ENCODE measurements at places on chromosomes 12 and 14.

GRCh38 chr14:38248321-38249028 lies 7.4 kb downstream of the CLEC14A start:
- no peak for DNase-seq

DNA sequence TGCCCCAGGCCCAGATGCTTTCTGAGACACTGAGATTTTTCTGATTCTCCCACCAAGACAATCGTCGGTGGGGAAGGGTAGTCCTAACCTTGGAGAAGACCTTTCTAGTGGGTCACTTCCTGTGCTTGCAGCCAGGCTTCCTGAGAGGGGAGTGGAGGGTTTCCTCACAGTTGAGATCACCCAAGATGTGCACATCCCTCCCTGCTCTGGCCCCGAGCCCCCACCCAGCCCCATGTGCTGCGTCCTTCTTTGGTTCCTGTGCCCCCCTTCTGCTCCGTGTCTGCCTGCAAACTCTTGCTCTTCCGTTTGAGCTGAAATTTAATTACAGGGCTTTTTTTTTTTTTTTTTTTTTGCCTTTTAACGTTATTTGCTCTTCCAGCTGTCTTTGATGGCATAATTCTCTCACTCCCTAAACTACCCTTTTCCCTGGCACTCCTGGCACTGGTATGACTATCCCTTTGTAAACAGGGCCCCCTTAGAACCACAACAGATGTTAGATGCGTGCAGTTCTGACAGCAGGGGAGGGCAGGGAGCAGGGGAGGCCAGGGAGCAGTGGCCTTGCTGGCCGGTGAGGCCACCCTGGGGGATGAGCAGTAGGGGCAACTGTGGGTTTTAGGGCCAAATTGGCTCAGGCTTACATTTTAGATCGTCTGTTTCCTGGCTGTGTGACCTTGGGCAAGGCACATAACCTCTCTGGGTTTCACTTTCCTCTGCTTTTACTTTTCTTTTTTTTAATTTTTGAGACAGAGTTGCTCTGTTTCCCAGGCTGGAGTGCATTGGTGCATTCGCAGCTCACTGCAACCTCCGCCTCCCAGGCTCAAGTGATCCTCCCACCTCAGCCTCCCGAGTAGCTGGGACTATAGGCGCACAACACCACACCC lies 144.5 kb downstream of the PHETA1 start:
- DNase-seq, result no peak

GRCh38 chr14:85466678-85467077 lies 63.3 kb upstream of the FLRT2 start:
- no peak for DNase-seq

GRCh38 chr12:6084261-6084968 lies 40.1 kb downstream of the VWF start:
- no peak for DNase-seq

DNA sequence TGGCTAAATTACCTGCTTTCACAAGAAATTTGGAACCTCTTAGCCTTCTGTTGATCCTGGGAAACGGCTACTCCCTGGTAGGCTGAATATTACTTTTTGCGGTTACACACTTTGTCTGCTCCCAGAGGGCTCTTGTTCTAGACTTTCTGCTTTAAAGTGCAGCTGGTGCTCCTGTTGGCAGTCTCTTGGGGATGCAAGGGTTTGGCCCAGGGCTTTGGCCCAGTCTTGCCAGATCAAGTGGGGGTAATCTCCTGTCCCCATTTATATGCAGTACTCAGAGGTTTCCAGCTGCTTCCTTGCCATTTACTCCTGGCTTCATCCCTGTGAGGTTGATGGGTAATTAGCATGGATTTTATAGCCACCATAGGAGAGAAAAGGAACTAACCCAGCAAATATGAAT lies 558.2 kb upstream of the MIS18BP1 start:
- DNase-seq, result no peak

DNA sequence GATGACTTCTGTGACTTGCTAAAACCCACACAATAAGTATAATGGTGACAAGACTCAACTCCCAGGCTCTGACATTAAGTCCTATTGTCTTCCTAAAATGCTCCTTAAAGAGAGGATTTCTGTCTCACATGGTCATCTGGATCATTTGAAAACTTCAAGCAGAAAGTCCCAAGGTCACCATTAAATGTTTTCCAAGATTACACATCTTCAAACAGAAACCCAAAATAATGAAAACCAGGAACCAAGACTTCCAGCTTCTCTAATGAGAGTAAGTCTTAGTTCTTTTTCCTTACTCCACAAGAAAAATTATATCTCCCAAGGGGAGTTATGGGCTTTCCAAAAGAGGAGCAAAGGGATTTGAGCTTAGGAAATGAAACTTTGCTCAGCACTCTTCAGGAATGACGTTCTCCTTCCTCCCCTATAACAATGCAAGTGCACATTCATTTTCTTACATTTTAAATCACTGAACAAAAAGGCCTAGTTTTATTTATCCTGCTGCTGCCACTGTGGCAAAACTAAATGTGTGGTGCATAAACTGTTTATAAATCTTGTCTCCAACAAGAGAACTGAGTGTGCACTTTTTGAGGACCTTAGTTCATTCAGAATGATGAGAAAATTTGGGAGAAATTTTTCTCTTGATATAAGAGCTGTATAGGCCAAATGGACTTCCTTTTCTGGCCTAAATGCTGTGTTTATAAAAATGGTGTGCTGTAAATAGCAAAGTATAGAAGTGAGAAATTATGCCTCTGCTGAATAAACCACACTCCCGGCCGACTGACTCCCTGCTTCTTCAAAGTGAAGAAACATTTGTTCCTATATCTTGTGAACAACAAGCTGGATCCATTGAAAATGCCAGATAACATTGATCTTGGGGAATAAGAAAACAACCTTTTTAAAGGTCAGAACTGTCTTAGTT lies 148.4 kb upstream of the PLEKHG7 start:
- no peak for DNase-seq

GRCh38 chr14:98592611-98593170 lies 679.3 kb downstream of the BCL11B start:
- no peak for DNase-seq

- DNase-seq, result no peak
Observed at GRCh38 chr14:101224356-101225156, 321.0 kb upstream of the RTL1 start.

DNA sequence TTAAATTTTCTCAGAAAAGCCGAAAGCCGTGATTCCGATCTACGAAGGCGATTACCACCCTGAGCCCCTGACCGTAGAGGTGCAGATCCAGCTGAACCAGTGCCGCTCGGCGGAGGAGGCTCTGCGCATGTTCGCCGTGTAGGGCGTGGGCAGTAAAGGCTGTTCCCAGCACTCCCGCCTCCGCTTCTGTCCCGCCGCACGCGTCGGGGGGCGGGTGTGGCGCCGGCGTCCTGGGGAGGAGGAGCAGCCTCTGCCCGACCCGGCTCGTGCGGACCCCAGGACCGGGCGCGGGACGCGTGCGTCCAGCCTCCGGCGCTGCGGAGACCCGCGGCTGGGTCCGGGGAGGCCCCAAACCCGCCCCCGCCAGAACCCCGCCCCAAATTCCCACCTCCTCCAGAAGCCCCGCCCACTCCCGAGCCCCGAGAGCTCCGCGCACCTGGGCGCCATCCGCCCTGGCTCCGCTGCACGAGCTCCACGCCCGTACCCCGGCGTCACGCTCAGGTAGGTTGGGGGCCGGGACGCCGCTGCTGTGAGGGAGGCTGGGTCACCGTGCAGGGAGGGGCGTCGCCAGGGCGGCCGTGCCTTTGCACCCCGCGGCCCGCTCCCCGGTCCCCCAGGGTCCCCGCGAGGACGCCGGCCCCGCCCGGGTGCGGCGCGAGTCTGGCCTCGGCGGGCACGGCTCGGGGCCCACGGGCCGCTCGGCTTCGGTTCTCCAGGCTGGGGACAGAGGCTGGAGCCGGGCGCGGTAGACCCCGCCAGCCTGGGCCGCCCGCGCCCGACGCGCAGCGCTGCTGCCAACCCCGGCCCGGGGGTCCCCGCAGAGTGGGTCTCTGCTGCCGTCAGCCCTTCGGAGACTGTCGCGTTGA lies at the start of gene B3GNT4:
B3GNT4 (plus strand) TSS at position 409 of the 866 bp plus-strand sequence. CDS start 910 bp downstream, outside the sequence.
- DNase-seq, result peak; percentile 48

DNA sequence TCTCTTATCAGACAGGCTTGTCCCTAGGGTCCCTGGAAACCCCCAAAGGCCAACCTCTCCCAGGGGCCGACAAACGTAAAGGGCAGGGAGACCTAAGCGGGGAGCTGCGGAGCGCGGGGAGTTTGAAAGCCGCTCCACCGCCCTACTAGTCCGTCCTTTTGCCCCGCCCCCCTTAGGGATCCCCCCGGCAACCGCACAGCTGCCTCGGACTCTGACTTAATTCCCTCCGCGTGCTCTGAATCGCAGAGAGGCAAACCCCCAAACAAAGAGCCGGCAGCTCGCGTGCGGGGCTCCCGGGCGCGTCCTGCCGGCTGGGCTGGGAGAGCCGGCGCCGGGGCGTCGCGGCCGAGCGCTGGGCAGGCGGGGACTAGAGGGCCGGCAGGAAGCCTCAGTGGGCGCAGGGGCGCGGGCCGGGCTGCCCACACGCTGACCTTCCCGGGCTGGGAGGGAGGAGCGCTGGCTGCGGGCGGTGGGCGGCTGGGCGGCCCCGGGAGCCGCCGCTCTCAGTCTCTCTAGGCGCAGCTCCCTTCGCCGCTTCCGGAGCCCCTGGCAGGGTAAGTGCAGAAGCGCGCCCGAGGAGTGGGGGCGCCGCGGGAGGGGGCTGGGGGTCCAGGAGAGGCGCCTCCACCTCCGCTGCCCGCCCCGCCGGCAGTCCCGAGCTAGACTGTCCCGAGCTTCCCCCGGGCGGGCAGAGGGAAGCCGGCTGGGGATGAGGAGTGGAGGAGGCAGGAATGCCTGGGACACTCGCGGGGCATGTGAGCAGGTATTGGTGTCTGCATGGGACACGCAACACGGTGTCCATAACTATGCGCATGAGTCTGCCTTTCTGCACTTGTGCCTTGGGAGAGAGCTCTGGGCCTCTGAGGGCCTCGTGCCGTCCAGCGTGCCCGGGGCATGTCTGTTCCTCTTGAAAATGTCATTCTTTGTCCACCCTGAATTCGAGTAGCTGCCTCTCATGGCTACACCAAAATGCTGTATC lies at the start of gene TSPAN11:
TSPAN11 (plus strand) TSS at position 506 of the 979 bp plus-strand sequence. CDS start 27,244 bp downstream, outside the sequence.
- DNase-seq, result no peak

DNA sequence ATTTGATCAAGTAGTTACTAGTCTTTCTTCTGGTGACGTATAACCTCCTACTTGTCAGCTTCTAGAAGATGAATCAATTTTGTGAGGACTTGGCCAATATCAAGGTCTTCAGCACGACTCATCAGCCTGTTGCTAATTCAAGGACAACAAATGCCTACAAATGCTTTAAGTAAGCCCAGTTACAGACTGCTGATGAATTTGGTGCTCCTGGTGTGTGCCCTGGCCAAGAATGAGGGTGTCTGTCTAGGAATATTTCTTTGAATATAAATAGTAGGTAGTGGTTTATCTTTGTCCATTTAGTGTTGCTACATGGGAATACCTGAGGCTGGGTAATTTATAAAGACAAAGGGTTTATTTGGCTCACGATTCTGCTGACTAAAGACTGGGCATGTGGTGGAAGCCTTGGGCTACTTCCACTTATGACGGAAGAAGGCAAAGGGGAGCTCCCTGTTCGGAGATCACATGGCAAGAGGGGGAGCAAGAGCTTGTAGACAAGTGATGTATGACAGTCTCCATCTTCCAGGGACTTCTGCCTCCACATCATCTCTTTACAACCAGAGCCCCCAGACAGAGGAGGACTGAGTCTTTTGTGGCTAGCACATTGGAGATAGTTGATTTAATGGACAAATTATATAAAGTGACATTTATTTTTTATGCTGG lies 180.2 kb downstream of the CRADD start:
- DNase-seq, result no peak

DNA sequence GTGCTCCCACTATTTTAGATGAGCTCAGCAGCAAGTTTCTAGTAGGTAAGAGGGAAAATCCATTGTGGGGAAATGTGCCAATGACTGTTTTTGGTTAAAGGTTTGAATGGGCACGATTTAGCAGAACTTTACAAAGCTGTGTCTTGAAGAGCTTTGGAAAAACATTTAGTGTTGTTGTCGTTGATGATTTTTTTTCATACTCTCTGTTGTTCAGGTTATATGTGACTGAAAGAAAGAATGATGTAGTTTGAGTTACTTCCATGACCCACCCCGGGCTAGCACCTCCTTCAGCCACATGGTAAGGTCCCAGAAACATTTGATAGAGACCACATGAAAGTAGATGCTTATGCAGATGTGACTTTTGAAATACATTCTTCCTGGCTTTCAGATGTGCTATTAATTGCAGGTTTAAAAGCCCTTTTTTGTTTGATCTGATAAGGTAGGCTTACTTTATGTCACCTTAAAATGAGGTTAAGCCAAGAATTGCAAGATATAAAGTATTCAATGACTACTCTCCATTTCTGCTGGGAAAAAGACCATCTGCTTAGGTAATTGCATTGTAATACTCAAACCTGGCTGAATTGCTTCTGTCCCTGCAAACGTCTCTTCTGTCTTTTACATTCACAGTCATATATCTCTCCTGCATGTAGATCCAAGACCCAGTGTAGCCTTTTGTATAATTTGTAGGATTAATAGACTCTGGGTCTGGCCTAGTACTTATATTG lies 250.6 kb downstream of the RGS6 start:
- no peak for DNase-seq

DNA sequence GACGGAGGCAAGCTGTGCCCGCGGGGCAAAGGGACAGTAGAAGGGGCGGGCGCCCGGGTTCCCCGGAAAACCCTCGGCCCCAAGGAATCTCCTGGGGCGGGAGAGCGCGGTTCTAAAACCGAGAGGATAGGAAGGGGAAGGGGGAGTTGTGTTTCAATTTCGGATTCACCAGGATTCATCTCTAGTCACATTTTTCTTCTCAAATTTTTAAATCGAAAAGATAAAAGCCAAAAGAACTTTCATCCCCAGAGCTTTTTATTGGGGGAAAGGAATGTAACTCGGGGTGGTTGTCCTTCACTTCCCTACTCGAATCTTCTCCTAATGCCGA lies 1.4 kb downstream of the BMP4 start:
- no peak for DNase-seq

GRCh38 chr12:2332947-2333346 lies 280.2 kb downstream of the CACNA1C start:
- no peak for DNase-seq

GRCh38 chr14:42011221-42011620 lies 404.5 kb downstream of the LRFN5 start:
- no peak for DNase-seq

DNA sequence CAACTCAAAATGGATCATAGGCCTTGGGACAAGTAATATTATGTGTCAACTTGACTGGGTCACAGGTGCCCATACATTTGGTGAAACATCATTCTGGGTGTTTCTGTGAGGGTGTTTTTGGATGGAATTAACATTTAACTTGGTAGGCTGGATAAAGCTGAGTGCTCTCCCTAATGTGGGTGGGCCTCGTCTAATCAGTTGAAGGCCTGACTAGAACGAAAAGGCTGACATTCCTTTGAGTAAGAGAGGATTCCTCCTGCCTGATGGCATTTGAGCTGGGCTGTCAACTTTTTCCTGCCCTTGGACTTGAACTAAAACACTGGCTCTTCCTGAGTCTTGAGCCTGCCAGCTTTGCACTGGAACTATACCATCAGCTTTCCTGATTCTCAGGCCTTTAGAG lies 93.4 kb upstream of the ESRRB start:
- no peak for DNase-seq
